ENCODE measurements at places on chromosomes 3 and 15. TPM values are rescaled to one million over a fixed set of nuclear protein-coding genes. Genes with fewer than 3 reads are reported as not detected.
A peak's percentile ranks its signal among the peaks of the same experiment; 100 is the strongest.

GRCh38 chr3:107619549-107619948 is 96.8 kb downstream of the BBX start:
- peaks cover 8% of the 10 kb centered on the region for H3K4me1 ChIP-seq
- no peaks in the 10 kb centered on the region for H3K27me3 ChIP-seq
- no peak overlapping the region for H3K4me3 ChIP-seq
- H3K36me3 ChIP-seq = no peaks in the 10 kb centered on the region
- no peak overlapping the region for H3K27ac ChIP-seq
- no peak for DNase-seq

- H3K27ac ChIP-seq = no peak overlapping the region
- H3K4me3 ChIP-seq = no peak overlapping the region
- no peaks in the 10 kb centered on the region for H3K27me3 ChIP-seq
- H3K36me3 ChIP-seq = no peaks in the 10 kb centered on the region
Observed at GRCh38 chr3:85709346-85709892, 750.6 kb downstream of the CADM2 start.

GRCh38 chr3:16484984-16485383 is 28.5 kb downstream of the RFTN1 start:
- DNase-seq = no peak
- no peaks in the 10 kb centered on the region for H3K36me3 ChIP-seq
- H3K27ac ChIP-seq = peak overlapping the region; percentile 62
- H3K27me3 ChIP-seq = no peaks in the 10 kb centered on the region
- H3K4me3 ChIP-seq = no peak overlapping the region
- peaks cover 72% of the 10 kb centered on the region for H3K4me1 ChIP-seq

- no peaks in the 10 kb centered on the region for H3K36me3 ChIP-seq
- no peaks in the 10 kb centered on the region for H3K4me1 ChIP-seq
- DNase-seq = no peak
- H3K27ac ChIP-seq = no peak overlapping the region
- no peak overlapping the region for H3K4me3 ChIP-seq
Observed at GRCh38 chr15:47796830-47797229, 79.5 kb downstream of the SEMA6D start.

- no peak for DNase-seq
- H3K27me3 ChIP-seq = no peaks in the 10 kb centered on the region
- no peaks in the 10 kb centered on the region for H3K4me1 ChIP-seq
- no peak overlapping the region for H3K27ac ChIP-seq
Observed at GRCh38 chr3:117669774-117670173, 960.2 kb downstream of the TUSC7 start.

DNA sequence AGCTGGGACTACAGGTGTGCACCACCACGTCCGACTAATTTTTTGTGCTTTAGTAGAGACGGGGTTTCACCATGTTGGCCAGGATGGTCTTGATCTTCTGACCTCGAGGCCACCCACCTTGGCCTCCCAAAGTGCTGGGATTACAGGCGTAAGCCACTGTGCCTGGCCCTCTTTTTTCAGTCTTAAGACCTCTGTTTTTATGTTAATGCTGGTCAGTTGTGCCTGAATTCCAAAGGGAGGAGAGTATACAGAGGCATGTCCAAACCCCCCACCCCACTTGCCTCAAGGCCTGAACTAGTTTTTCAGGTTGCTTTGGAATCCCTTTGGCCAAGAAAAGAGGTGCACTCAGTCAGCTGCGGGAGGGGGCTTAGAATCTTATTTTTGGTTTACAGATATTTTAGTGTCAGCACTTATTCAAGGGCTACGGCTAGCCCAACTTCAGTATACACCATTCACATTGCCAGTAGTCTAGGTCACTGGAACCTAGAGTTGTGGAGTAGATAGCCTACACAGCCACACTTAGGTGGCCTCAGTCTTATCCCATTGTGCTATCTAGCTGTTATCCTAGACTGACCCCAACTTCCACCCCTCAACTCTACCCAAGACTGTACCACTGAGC is 128.0 kb upstream of the TPM1 start:
- no peak overlapping the region for H3K27ac ChIP-seq
- H3K36me3 ChIP-seq = no peaks in the 10 kb centered on the region
- H3K4me1 ChIP-seq = peaks cover 12% of the 10 kb centered on the region
- no peaks in the 10 kb centered on the region for H3K27me3 ChIP-seq
- DNase-seq = no peak

- peak; percentile 62 for DNase-seq
- H3K4me1 ChIP-seq = peaks cover 24% of the 10 kb centered on the region
- no peak overlapping the region for H3K4me3 ChIP-seq
- H3K27ac ChIP-seq = no peak overlapping the region
- H3K27me3 ChIP-seq = no peaks in the 10 kb centered on the region
Observed at GRCh38 chr3:64655160-64655559, 32.6 kb downstream of the ADAMTS9 start.

GRCh38 chr3:198071602-198072287 is 111.7 kb downstream of the LMLN start:
- no peak for DNase-seq
- no peaks in the 10 kb centered on the region for H3K36me3 ChIP-seq
- H3K27me3 ChIP-seq = no peaks in the 10 kb centered on the region
- no peak overlapping the region for H3K27ac ChIP-seq
- no peaks in the 10 kb centered on the region for H3K4me1 ChIP-seq

GRCh38 chr3:122217901-122218300 is 34.4 kb downstream of the CASR start:
- no peak for DNase-seq
- H3K4me3 ChIP-seq = no peak overlapping the region
- H3K27me3 ChIP-seq = no peaks in the 10 kb centered on the region
- no peaks in the 10 kb centered on the region for H3K36me3 ChIP-seq
- H3K27ac ChIP-seq = no peak overlapping the region
- H3K4me1 ChIP-seq = no peaks in the 10 kb centered on the region

DNA sequence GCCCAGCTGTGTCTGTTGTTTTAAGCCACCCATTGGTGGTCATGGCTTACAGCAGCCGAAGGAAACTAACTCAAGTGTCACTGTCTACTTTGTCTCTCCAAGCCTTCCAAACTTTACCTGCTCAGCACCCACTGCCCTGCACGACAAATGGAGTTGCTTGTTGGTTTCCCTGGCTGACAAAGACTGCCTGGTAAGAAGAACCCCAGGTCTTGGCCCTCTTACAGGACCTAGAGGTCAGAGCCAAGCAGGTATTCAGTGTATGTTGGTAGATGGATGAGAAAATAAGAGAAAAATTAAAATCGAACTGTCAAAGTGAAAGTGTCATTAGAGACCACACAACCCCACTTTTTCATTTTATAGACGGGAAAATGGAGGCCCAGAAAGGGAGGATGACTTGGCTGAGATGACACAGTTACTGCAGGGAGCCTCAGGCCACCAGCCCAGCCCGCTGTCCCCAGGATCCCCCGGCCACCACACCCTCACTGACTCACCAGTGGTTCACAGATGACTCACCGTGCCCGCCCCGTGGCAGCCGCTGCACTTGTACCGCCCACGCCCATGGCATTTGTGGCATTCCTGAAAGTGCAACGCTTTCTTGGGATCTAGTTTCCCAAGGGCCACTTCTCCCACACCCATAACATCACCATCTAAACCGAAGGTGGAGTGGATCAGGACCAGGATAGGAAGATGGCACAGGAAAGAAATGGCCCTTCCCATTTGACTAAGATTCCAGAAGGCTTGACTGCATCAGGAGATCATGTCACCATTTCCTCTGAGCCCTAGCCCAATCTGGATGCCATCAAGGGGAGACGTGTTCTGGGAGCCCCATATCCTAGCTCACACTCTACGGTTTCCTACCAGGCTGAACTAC is 15.2 kb downstream of the SSUH2 start:
- no peak overlapping the region for H3K4me3 ChIP-seq
- no peaks in the 10 kb centered on the region for H3K36me3 ChIP-seq
- H3K27me3 ChIP-seq = peaks cover 4% of the 10 kb centered on the region
- DNase-seq = no peak
- no peak overlapping the region for H3K27ac ChIP-seq
- H3K4me1 ChIP-seq = no peaks in the 10 kb centered on the region

- H3K36me3 ChIP-seq = peaks cover 52% of the 10 kb centered on the region
- no peak overlapping the region for H3K27ac ChIP-seq
- no peaks in the 10 kb centered on the region for H3K27me3 ChIP-seq
- no peak for DNase-seq
- H3K4me1 ChIP-seq = peaks cover 22% of the 10 kb centered on the region
Observed at GRCh38 chr3:186207515-186207914, 98.6 kb upstream of the ETV5 start.

DNA sequence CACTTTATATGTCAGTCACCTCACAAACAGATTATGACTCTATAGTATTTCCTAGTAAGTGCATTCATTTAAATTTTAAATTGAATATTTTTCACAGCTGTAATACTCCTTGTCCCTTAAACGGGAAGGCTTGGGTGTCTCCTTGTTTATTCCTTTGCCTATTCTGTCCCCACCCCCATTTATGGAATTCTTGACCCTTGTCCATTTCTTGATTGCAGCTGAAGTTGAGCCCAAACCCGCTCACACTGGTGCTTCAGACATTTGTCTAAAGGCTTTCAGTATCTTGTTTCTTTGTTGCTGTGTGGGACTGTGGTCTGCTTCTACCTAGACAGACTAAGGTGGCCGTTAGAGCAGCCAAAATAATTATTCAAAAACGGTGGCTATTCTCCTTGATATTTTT is 449.7 kb downstream of the FOXP1 start:
- H3K36me3 ChIP-seq = no peaks in the 10 kb centered on the region
- H3K4me3 ChIP-seq = no peak overlapping the region
- peaks cover 71% of the 10 kb centered on the region for H3K4me1 ChIP-seq
- no peaks in the 10 kb centered on the region for H3K27me3 ChIP-seq
- no peak for DNase-seq
- peak overlapping the region; percentile 81 for H3K27ac ChIP-seq

DNA sequence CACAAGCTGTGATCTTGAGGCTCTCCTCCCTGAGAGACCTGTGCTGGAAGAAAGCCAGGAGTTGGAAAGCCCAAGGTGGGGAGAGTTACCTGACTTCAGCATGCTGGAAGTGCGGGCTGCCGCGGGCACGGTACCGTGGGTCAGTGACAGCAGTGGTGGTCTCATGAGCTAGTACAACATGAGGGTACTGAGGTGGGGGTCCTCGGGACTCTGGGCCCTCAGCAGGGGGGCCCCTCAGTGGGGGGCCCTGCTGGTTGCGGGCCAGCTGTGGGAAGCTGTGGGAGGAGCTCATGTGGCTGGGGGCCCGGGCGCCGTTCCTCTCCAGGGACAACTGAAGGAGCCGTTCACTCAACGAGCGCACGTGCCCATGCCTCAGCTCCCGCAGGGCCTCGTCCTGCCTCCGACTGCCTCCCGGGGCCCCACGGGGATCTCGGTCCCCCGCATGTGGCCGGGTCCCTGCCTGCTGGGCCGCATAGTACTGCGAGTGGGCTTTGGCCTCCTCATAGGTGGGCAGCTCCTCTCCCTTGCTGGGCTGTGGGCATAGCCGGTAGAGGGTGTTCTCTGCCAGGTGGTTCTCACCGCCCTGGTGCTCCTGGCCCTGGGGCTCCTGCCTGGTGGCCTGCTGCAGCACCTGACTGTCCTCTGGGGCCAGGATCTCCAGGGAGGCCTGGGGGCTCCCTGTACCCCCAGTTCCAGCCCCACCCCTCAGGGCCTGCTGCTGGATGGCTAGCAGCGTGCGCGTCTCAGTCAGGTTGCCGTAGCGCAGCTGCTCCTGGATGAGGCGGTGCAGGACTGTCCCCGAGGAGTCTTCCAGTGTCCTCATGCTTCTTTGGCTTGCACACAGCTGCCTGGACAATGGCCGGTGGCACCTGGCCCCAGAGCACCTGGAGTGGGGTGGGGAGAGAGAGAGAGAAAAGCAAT is 3.4 kb downstream of the AMOTL2 start:
- peak overlapping the region; percentile 97 for H3K27ac ChIP-seq
- peaks cover 42% of the 10 kb centered on the region for H3K36me3 ChIP-seq
- DNase-seq = no peak
- H3K27me3 ChIP-seq = no peaks in the 10 kb centered on the region
- H3K4me1 ChIP-seq = peaks cover 80% of the 10 kb centered on the region

GRCh38 chr3:151538456-151539393 is 77.9 kb upstream of the IGSF10 start:
- no peaks in the 10 kb centered on the region for H3K36me3 ChIP-seq
- no peak overlapping the region for H3K4me3 ChIP-seq
- DNase-seq = no peak
- peaks cover 16% of the 10 kb centered on the region for H3K4me1 ChIP-seq
- H3K27me3 ChIP-seq = no peaks in the 10 kb centered on the region

GRCh38 chr3:151377768-151378385 is 6.7 kb downstream of the P2RY12 start:
- H3K4me3 ChIP-seq = no peak overlapping the region
- H3K27ac ChIP-seq = no peak overlapping the region
- DNase-seq = no peak
- no peaks in the 10 kb centered on the region for H3K36me3 ChIP-seq
- H3K4me1 ChIP-seq = no peaks in the 10 kb centered on the region

DNA sequence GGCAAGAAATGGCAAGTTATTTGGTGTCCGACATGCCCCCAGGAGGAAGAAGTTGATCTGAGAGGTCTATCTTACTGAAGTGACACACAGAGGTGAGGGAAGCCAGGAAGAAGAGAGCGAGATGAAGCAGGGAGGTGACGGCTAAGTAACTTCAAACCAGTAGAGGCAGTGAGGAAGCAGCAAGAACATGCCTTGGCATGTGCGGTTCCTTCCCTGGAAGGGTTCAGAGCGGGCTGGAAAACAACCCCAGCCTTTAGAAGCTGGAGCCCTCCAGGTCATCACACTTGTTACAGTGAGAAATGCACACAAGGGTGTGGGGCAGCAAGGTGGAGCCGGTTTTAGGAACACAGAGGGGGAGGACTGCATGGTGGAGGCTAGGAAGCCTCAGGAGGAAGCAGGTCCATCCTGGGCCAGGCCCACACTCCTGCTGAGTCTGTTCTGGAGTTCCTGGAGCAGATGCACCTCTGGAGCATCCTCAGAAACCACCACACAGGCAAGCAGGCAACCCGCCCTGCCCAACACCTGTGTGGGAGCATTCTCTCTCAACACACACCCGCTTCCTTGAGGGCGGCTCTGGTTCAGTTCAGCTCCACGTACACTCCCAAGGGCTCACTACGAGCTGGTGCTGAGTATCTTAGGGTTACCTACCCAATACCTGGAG is 47.1 kb downstream of the POC1A start:
- H3K36me3 ChIP-seq = no peaks in the 10 kb centered on the region
- H3K4me3 ChIP-seq = no peak overlapping the region
- H3K27me3 ChIP-seq = no peaks in the 10 kb centered on the region

DNA sequence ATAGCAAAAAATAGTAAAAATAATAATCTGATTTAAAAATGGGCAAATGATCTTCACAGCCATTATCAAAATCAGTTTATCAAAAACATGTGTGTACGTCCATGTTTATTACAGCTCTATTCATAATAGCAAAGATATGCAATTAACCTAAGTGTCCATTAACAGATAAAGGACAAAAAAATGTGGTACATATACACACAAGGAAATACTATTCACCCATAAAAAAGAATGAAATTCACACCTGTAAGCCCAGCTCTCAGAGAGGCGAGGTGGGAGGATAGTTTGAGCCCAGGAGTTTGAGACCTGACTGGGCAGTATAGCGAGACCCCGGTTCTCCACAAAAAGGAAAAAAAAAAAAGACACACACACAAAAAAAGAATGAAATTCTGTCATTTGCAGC is 82.6 kb upstream of the PPIB start:
- no peaks in the 10 kb centered on the region for H3K36me3 ChIP-seq
- DNase-seq = no peak
- no peak overlapping the region for H3K27ac ChIP-seq
- no peaks in the 10 kb centered on the region for H3K27me3 ChIP-seq
- peaks cover 15% of the 10 kb centered on the region for H3K4me1 ChIP-seq
- H3K4me3 ChIP-seq = no peak overlapping the region

GRCh38 chr3:12953201-12953995 is 112.0 kb upstream of the RPL32 start:
- H3K36me3 ChIP-seq = peaks cover 5% of the 10 kb centered on the region
- peaks cover 85% of the 10 kb centered on the region for H3K4me1 ChIP-seq
- H3K27ac ChIP-seq = peak overlapping the region; percentile 81
- H3K27me3 ChIP-seq = no peaks in the 10 kb centered on the region
- no peak for DNase-seq
- no peak overlapping the region for H3K4me3 ChIP-seq

TMC3 gene
- 0.99 TPM for total RNA-seq

GRCh38 chr3:188527389-188527788 is 373.4 kb downstream of the LPP start:
- H3K27me3 ChIP-seq = no peaks in the 10 kb centered on the region
- H3K4me1 ChIP-seq = peaks cover 96% of the 10 kb centered on the region
